Stimulated activated CD8-positive, alpha-beta memory T cell treated with anti-CD3 and anti-CD28 coated beads, Interleukin-4, amount 100 ng/mL, for 4 hours (primary cell): ENCODE measurements at places on chromosomes 16 and 17.

- no peak for DNase-seq
Measured at GRCh38 chr17:3904501-3904900, 11.6 kb upstream of the CAMKK1 start.

- DNase-seq = no peak
Measured at GRCh38 chr16:73321853-73322252, 273.9 kb upstream of the ZFHX3 start.

- DNase-seq = no peak
Measured at GRCh38 chr16:24094660-24095059, 161.5 kb upstream of the CACNG3 start.

GRCh38 chr17:51085150-51085805, 35.4 kb downstream of the SPAG9 start:
- DNase-seq = no peak

GRCh38 chr17:74815550-74816370, 39.6 kb upstream of the NAT9 start:
- no peak for DNase-seq

DNA sequence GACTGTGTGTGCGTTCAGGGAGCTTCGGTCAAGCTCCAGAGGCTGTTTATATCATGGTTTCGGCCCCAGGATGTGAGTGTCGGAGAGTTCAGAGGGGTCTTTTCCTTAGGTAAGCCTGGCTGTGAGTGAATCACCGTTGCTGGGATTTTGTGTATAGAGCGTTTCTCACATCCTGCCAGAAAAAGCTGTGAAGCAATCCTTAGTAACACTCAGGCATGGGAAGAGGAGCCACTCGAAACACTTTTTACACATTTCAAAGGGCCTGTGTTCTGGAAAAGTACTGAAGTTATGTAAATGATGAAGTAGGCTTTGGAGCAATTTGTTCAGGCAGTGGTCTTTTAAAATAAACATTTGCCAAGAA, 662 bp downstream of the PGS1 start:
- no peak for DNase-seq

GRCh38 chr16:57575468-57576277, 33.2 kb downstream of the ADGRG5 start:
- DNase-seq = no peak

DNA sequence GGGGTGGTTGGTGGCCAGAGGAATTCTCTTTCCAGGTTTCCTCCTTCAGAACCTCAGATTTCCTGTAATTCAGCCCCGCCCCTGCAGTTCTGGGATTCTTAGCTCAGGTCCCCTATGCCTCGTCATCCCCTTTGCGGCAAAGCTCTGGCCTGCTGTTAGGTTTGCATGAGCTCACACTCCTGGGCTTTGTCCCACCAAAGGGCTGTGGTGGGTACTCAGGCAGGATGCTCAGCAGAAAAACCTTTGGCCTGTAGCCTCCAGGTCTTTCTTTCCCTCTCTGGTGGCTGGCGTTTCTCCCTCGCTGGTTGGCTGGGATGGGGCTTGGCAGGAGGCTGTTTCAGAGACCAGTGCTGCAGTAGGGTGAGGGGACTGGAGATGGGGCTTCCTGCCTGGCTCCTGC, 9.6 kb upstream of the PLEKHG4 start:
- no peak for DNase-seq

DNA sequence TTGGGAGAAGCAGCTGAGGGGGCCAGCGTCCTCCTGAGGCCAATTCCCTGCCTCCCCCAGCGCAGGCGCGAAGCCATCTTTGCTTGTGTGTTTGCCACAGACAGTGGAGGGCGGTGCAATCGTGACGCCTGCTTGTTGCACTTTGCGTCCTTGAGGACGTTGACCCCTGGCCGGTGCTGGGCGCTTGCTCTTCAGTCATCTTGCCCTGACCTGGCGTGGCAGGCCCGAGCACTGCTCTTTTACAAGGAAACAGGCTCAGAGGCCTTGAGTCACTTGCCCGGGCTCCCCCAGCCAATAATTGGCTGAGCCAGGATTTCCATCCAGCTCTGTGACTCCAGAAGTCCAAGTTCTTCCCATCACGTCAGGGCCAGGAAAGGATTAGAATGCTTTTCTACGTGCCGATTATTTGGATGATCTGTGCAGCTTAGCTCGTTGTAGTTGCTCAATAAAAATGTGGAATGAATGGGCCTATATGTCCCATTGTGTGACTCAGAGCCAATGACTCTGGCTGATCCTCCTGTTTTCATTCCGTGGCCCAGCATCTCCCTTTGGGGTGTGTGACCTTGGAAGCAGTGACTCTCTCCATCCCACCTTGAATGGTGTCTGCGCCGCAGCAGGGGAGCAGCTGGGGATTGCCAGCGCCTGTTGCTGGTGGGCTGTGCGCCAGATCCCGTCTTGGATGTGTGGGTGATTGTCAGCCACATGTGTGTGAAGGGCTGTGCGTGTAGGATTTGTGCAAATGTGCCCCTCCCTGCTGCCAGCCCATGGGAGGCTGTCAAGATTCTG, 214.1 kb downstream of the SEC14L1 start:
- no peak for DNase-seq

- DNase-seq = no peak
Measured at GRCh38 chr16:51535591-51535990, 384.5 kb upstream of the SALL1 start.

GRCh38 chr17:31598921-31599571, 207.6 kb downstream of the RAB11FIP4 start:
- no peak for DNase-seq

- DNase-seq = no peak
Measured at GRCh38 chr16:28524681-28525171, 14.0 kb downstream of the NUPR1 start.

- DNase-seq = no peak
Measured at GRCh38 chr16:48790151-48790550, 180.2 kb upstream of the N4BP1 start.

DNA sequence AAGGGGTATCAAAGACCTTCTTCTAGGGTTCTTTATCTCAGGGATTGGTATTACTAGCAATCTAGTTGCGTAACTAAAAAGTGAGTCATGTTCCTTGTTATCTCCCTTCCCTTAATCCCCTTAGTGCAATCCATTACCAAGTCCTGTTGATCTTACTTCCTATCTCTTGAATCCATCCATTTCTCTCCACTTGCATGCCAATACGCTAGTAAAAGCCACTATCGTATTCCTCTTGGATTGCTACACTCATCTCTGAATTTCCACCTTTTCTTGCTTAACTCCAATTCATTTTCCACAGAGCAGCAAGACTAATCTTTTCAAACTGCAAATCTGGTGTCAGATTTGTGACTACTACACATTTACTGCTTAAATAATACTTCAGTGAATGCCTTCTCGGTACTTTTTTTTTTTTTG, 1.8 kb upstream of the ADAT1 start:
- DNase-seq = no peak

GRCh38 chr16:15639061-15639568, 3.8 kb downstream of the MARF1 start:
- DNase-seq = no peak

- DNase-seq = no peak
Measured at GRCh38 chr17:19311421-19312215, 50.9 kb downstream of the B9D1 start.

DNA sequence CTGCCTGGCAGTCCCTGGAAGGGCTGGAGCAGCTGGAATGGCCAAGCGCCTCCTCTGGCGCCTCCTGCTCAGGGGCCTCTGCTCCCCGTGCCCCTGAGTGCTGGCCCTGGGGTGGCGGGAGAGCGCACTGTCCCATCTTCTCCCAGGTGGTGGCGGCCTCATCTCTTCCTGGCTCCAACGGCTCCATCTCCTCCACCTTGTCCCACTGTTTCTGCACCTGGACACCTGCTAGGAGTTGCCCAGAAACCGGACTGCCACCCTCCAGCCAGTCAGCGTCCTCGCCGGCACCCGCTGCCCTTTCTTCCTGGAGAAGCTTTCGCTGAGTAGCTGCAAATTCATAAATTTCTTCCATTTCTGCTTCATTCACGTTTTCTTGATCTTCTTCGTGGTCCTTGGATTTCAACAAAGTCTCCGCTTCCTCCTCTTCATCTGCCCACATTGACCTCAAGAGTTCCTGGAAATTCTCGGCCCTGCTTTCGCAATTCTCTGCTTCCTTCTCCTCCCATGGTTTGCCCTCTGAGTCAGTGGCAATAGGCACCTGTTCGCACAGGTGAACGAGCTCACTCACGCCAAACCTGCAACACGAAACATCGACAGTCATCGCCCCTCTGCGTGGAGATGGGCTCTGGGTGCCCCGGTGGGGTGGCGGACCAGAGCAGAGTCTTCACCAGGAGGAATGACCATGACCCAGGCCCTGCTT, 13.7 kb upstream of the NLRC3 start:
- no peak for DNase-seq
